ENCODE measurements at places on chromosomes 1 and 21.

- no peak for DNase-seq
These were observed 12.4 kb downstream of the UBXN11 start for GRCh38 chr1:26293911-26294463.

DNA sequence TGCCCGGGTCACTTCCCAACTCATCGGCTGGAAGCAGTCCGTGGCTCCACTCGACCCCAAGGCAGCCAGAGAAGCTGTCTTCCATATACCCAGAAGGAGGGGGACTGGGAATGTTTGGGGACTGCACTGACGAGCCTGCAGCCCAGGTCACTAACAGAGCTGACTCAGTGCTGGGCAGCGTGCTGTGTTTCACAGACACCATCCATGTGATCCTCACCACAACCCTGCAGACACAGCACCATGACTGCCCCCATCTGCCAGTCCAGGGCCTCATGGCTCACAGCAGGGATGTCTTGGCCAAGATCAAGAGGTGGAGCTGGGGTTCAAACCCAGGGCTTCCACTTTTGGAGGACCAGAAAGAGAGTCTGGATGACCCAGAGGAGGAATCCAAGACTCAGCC, 67.9 kb downstream of the KLHDC7A start:
- no peak for DNase-seq

DNA sequence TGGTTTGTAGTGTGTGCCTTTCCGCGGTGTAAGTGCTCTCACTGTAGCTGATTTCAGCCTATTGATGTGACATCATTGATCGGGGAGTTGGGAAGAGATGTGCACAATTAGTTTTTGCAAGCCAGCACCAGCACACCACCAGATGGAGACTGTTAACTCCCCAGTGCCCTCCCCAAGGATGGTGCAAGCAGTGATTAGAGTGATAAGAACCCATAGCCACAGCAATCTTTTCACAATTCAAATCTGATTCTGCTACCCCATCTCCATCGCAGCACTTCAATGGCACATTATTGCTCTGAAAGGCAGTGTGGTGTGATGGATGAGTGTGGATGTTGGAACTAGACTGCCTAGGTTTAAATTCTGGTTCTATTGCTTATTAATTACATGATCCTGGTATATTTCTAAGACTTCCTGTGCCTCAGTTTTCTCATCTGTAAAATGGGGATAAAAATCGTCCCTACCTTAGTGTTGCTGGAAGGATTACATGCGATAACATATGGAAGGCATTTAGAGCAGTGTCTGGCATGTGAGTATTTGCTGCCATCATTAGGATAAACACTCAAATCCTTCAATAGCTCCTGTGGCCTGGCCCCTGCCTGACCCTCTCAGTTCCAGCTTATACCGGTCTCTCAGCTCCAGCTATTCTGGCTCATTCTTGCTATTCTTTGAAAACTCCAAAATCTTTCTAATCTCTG, 6.7 kb downstream of the CSF3R start:
- DNase-seq, result no peak

GRCh38 chr21:31898933-31899630, 26.3 kb downstream of the HUNK start:
- no peak for DNase-seq

GRCh38 chr1:44264451-44264771, 51.1 kb downstream of the DMAP1 start:
- DNase-seq, result no peak

DNA sequence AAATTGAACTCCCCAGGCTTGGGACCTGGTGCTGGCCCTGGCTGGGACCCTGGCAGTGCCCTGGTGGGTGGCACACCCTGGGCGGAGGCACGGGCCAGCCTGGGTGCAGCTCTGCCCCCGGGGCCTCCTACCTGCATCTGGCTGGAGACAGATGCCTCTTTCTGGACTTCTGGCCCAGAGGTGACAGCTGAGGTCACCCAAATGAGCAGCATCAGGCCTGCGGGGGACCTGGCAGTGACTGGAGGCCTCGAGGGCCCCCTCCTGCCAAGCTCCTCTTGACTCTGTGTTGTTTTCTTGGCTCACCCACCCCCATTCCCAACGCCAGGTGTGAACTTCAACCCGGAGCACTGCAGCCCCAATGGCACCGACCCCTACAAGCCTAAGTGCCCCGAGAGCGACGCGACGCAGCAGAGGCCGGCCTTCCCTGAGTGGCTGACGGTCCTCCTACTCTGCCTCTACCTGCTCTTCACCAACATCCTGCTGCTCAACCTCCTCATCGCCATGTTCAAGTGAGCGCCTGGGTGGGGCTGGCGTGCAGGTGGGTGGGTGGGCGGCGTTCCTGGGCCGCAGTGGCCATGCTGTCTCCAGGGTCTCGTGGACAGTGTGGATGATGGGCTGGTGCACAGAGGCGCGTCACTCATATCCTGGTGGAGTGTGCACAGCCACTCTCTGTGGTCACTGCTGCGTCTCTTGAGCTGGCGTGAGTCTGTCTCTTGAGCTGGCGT, 41.6 kb upstream of the LRRC3 start:
- DNase-seq, result no peak

GRCh38 chr1:166902279-166902678, 26.2 kb upstream of the TADA1 start:
- no peak for DNase-seq

- DNase-seq, result no peak
These were observed 51.8 kb upstream of the GFI1 start for GRCh38 chr1:92538413-92539061.

GRCh38 chr1:110465038-110465813, 14.3 kb downstream of the PROK1 start:
- no peak for DNase-seq
